ENCODE measurements at places on chromosomes 7 and 10.
A peak's percentile ranks its signal among the peaks of the same experiment; 100 is the strongest.

GRCh38 chr10:117609095-117609795 lies 66.7 kb downstream of the EMX2 start:
- no peak for DNase-seq

DNA sequence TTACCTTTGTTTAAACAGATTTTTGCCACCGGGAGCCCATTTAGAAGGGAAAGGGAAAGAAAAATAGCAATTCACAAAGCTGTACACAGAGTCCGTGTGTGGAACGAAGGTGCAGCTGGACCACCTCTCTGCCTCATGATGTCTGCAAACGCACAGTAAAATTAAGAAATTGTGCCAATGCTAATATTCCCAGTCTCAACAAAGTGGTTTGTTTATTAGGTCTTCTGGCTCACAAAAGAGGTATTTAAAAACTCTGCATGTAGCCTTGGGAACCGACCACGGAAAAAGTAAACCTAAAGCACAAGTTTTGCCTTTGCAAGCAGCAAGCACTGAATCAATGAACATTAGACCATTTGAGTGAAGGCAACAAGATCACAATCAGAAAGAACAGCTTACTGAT lies 57.7 kb downstream of the CREB3L2 start:
- no peak for DNase-seq

DNA sequence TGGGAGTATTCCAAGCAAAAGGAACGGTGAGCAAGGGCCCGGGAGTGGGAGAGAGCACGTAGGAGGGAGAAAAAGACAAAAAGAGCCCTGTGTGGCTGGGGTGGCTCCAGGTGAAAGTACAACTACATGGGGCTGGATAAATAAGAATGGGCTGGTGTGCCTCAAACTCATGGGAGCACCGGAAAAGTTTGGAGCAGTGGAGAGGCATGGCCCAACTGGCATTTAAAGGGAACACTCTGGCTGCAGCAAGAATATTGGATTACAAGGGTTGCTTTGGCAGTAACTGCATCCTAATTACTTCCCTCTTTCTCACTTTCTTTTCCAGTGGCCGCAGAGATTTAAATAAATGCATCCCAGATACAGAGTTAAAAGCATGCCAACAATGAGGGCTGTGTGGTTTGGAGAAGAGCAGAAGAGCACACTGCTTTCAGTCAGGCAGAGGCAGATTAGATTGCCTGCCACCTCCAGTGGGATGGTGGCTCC lies 39.1 kb upstream of the HERPUD2 start:
- no peak for DNase-seq

DNA sequence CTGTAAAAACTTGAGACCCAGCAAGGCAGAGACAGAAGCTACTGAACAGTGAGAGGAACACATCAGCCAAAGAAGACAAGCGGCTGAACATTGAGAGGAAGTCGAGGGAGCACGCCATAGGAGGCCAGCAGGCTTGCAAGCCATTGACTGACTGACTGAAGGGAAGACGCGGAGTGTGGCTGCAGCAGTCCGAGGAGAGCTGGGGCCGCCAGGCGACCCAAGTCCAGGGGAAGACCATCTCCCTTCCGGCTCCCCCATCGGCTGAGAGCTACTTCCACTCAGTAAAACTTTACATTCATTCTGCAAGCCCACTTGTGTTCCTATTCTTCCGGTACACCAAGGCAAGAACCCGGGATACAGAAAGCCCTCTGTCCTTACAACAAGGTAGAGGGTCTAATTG lies 167.3 kb upstream of the MBL2 start:
- no peak for DNase-seq

DNA sequence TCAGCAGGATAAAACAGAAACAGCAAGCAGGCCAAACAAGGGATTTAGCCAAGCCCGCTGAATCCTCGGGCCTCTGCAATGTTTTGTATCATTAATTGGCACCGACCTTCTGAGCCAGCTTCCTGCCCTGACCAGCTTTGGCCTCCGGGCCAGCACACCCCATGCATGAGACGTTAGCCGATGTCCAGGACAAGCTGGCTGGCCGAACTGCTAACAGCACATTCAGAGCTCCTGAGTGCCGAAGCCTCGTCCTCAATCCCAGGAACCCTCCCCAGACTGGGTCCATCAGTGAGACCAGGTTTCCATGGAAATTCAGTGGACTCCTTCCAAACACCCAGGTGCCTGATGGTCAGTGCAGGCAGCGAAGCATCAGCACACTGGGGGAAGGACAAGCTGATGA lies 134.3 kb upstream of the PFKP start:
- no peak for DNase-seq

- no peak for DNase-seq
Observed at GRCh38 chr7:3246127-3246526, 54.9 kb upstream of the SDK1 start.

GRCh38 chr10:22338185-22338900 lies 7.0 kb upstream of the SPAG6 start:
- DNase-seq = no peak

- DNase-seq = no peak
Observed at GRCh38 chr10:1650542-1651269, 86.6 kb downstream of the ADARB2 start.

DNA sequence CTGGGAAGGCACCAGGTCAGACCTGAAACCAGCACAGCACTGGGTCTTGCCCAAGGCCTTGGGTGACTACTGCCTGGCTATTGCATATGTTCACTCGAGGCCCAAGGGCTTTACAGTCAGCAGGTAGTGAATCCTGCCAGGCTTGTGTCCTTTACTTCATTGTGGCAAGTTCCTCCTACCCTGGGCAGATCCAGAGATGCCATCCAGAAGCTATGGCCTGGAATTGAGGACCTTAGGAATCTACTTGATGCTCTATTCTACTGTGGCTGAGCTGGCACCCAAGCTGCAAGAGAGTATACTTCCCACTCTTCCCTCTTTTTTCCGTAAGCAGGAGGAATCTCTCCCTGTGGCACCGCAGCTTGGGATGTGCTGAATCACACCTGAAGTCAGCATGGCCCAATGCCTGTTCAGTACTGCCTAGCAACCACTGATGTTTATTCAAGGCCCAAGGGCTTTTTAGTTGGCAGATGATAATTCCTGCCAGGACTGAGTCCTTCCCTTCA lies 246.7 kb upstream of the CTBP2 start:
- DNase-seq = no peak

GRCh38 chr7:148242294-148242821 lies 348.2 kb upstream of the C7orf33 start:
- peak; percentile 46 for DNase-seq

DNA sequence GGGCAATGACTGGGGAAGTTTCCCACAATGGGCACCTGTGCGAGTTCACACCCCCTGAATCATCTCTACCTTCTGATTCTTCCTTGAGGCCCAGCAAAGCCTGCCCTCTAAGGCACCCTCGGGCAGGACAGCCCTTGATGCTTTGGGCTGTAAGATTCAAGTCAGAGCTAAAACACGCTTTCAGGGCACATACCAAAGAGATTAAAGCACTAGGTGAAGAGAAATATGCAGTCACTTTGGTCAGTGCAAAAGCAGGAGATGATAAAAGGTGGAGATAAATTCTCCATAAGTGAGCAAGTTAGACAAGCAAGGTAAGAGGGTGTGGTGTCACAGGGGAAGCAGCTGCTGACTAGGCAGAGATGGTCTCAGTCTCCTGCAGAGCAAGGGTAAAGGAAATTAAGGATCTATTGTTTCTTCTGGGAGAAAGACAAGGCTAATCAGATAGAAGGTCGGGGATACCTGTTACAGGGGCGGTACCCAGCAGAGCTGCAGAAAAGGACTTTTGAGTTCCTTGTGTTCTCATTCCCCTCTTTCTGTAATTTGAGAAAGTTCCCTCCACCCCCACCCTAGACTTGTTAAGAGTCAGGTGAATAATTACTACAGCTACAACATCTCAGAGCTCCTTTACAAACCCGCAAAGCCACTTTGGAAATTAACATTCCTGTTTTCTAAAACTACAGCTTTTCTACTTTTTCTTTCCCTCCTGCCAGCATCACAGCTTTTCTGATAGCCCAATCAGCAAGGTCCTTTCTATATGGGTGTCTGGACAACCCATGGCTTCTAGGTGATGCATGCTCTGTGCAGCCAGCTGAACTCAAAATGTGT lies 26.4 kb downstream of the PDLIM1 start:
- DNase-seq = no peak

All from hematopoietic multipotent progenitor cell (in vitro differentiated cells).